ENCODE measurements at places on chromosomes 2 and 18.

DNA sequence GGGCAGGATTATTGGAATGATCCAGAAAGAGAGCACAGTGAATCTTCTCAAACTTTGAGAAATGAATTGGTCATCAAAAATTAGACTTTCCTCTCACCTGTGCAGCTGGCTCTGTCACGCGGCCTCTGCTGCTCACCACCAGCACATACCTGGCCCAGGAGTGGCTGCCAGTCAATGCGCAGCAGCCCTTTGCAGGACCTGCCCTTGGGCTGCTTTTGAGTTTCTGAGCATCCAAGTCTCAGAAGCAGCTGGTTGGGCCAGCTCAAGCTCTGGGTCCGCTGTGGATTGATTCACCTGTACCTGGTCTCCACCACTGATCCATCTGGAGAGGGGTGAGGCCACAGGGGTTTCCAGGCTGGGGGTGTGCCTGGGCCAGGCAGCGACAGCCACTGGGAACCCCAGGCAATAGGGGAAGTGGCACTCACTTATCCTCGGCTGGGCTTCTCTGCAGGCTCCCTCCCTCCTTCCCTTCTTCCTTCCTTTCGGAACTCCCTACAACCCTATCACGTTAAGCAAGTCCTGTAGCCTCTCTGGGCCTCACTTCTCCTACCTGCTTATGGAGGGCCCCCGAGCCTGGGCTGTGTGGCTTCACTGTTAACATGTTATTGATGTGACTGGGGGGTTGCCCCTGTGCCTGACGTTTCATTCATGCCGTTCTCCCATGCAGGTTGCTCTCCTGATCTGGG is 48.1 kb downstream of the SH3BP4 start:
- DNase-seq, result peak; percentile 30

DNA sequence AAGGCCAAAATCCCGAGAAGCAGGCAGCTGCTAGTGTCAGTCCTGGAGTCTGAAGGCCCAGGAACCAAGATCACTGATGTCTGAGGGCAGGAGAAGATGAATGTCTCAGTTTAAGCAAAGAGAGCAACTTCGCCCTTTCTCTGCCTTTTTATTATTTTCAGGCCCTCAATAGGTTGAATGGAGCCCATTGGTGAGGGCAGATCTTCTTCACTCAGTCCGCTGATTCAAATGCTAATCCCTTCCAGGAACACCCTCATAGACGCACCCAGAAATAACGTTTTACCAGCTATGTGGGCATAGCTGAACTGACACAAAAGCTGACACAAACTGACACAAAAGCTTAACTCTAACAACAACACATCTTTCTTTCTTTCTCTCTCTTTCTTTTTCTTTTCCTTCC is 78.0 kb upstream of the KCNJ3 start:
- DNase-seq, result no peak

DNA sequence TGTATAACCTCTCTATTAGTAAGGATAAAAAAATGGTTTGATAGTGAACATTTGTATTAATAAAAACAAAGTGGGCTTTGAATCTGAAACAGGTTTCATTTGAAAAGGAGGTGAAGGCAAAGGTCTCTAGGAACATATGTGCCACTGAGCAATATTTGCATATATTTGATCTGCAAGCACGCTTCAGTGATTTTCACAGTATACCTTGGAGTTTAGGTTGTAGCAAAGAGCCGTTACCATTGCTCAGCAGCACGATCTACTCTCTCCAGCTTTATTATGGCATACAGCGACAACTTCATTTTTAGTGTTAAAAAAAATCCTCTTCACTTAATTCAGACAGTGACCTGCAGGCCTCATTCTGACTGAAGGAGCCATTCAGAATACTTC is 75.8 kb upstream of the ZEB2 start:
- DNase-seq, result no peak

GRCh38 chr2:240571314-240571973 is 3.2 kb downstream of the RNPEPL1 start:
- no peak for DNase-seq

DNA sequence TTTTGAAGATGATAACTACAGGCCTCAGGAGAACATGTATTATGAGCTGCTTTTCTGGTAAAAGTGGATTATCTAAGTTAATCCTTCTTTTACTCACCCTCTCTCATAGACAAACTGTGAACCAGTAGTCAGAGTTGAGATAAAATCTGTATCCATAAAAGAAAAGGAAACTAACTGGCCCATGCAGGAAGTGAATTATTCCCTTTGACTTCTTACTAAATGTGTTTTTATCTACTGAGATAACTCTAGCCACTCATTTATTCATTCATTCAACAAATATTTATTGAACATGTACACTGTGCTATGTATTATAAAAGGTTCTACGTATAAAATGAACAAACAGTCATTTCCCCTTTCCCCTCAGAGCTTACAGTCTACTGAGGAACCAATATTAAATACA is 10.0 kb downstream of the WDR35 start:
- DNase-seq, result no peak

DNA sequence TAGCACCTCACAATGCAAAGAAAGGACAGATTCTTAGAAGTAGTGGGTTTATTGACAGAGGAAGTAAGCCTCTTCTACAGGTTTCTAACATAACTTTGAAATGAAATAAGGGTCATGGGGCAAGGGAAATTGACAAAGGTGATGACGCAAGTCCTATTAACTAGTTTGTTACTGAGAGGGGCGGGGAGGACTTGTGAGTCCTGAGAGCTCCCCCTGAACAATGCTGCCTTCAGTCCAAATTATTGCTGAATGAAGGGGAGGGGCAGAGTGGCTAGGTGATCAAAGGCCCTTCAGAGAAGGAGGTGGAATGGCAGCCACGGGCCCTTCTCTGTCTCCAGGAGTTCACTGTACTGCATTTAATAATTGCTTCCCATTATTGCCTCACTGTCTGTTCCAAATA is 390.0 kb downstream of the MEIS1 start:
- DNase-seq, result no peak

DNA sequence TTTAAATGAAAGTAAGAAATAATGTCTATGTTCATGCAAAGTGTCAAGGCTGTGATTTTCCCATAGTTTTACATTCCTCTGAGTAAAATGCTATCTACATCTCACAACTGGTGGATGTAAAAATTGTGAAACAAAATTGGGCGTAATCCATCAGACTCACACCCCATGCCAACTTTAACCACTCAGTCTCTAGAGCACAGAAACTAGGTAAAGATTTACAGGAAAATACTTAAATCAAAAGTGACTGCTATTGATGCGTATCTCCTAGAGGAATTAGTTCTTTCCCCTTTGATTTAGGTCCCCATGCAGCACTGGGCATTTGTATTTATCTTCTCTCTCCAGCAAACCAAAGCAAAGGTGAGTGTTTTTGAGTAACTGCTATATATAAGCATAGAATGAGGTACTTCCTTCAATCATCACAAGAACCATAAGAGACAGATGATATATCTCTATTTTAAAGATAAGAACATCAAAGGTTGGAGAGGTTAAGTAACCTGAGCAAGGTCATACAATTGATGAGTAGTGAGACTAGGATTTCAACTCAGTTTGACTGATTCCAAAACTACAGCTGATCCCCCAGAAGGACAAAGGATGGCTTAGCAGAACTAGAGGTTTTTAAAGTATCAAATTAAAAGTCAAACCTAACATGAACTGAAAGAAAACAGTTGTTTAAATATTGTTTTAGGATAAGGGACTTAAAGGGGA is 594.0 kb upstream of the ACVR2A start:
- DNase-seq, result no peak

- DNase-seq, result peak; percentile 77
These were observed 7.2 kb upstream of the PUM2 start for GRCh38 chr2:20357638-20358389.

- no peak for DNase-seq
These were observed 84.1 kb upstream of the RASGRP3 start for GRCh38 chr2:33392366-33392765.

DNA sequence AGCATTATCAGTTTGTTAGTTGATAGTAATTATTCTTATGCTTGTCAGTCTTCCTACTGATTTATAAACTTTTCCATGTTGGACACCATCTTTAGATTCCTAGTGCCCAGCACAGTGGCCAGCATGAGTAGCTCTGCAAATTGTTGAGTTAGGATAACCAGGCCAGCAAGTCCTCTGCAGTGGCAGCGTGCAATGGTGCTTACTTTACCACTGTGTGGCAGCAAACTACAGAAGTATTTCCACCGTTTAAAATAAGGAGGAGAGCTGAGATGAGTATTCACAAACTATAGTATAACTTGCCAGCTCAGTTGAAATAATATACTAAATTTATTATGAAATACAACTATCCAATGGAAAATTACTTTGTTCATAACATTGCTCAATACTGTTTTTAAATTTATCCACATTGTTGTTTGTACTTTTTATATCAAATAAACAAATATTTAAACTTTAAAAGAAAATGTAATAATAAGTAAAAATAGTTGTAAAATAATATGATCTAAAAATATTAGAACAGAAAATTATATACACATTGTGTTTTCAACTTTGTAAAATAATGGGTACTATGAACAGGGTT is 9.3 kb upstream of the THADA start:
- peak; percentile 50 for DNase-seq

- DNase-seq, result no peak
These were observed 287.3 kb downstream of the AGPS start for GRCh38 chr2:177679611-177680605.

- DNase-seq, result no peak
These were observed 30.5 kb downstream of the LINC00305 start for GRCh38 chr18:64118406-64118805.

- no peak for DNase-seq
These were observed 262.4 kb downstream of the MEIS1 start for GRCh38 chr2:66697366-66697765.

- no peak for DNase-seq
These were observed 33.0 kb downstream of the KCTD18 start for GRCh38 chr2:200476836-200477235.

GRCh38 chr2:150595803-150596470 is 108.5 kb upstream of the RND3 start:
- no peak for DNase-seq
